Transverse colon (tissue), 4 donors: ENCODE measurements at places on chromosomes 7 and 10. TPM values are rescaled to one million over a fixed set of nuclear protein-coding genes. Genes with fewer than 3 reads are reported as not detected.

DNA sequence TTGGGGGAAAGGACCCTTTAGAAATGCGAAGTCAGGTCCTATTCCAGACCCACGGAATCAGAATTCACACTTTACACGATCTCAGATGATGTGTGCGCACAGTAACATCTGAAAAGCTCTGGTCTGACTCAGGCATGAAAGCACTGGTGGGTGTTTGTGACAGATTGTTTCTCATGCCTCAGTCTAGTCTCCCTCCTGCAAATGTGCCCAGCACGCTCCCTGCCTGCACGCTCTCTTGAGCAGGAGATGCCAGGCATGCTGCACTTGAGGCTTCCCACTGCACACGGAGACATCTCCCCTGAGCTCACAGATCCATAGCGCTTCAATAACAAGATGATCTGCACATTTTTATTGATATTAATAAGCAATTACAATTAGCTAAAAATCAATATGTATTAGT lies 23.6 kb upstream of the ZNF37A start:
- DNase-seq, result no peak

DNA sequence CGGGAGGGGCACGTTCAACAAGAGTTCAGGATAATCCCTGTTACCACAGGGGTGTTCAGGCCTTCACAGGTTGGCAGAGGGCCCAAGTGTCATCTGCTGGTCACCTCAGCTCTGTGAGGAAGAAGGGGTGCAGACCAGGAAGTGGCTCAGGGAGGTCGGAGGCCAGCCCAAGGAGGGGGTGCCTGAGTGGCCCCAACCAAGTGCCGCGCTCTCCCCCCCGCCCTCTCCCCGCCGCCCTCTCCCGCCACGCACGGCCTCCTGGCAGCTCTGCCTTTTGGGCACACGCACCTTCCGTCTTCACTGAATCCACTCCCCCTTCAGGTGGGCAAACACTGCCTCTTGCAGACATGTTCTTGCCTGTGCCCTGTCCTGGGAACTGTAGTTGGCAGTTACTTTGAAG lies 245.2 kb downstream of the PAXIP1 start:
- no peak for DNase-seq

- DNase-seq, result no peak
Measured at GRCh38 chr7:128117691-128118090, 86.5 kb upstream of the LRRC4 start.

DNA sequence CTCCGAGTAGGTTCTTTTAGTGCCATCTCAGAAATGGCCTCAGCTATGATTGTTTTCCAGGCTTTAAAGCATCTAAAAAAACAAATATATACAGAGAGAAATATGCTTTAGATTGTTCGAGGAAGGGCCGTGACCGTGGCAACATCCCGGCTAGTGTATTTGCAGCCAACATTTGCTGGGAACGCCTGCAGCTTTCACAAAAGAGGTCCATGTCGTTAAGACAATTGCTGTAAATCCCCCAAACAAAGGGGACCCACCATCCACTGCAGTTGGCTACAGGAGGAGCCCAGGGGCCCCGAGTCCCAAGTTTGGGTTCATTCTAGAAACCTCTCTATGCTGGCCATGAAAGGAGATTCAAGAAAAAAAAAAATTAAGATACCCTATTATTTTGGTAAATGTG lies 152.8 kb upstream of the TCF7L2 start:
- DNase-seq, result no peak

CYCS gene
- 129 TPM for total RNA-seq

EMX2 gene
- total RNA-seq, result not detected
